ENCODE measurements at places on chromosomes 1 and 21.

DNA sequence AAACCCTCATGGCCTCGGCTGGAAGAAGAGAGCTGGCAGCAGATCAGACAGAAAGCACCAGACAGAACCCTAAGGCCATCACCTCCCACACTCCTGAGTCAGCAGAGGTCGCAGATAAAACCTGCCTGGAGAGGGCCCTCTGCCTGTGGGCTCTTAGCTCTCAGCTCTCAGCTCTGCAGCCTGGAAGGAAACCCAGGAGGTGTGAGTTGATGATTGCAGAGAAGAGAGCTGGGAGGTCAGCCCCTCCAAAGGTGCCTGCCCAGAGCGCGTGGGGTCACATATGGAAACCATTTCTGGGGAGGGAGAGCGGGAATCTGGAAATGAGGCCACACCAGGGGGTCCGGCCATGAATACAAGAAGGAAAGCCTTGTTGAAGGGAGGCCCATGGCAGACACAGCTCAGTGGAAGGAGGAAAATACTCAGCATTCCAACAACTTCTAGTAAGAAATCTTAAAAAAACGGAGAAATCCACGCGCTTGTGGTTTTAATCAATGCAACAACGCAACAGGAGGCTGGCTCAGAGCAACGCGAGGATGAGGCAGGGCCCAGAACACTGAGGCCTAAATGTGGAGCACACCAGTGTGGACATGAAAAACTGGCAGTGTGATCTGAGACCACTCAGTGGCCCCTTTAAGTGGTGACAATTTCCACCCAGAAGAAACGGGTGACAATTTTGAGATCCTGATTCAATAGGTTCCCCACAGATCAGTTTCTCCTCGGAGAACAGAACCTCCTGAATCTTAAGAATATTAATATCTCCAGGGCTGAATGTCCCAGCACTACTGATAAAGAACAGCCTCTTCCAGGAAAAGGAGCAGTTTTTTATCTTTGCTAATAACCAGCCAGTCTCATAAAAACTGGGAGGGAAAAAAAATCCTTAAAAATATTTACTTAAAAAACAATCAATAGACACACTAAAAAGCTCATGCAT is 45.7 kb downstream of the PSMG1 start:
- peak; percentile 59 for DNase-seq

GRCh38 chr1:152886758-152887409 is 8.8 kb downstream of the SMCP start:
- no peak for DNase-seq

- DNase-seq = peak; percentile 74
Observed at GRCh38 chr1:21594935-21595897, 73.9 kb downstream of the RAP1GAP start.

DNA sequence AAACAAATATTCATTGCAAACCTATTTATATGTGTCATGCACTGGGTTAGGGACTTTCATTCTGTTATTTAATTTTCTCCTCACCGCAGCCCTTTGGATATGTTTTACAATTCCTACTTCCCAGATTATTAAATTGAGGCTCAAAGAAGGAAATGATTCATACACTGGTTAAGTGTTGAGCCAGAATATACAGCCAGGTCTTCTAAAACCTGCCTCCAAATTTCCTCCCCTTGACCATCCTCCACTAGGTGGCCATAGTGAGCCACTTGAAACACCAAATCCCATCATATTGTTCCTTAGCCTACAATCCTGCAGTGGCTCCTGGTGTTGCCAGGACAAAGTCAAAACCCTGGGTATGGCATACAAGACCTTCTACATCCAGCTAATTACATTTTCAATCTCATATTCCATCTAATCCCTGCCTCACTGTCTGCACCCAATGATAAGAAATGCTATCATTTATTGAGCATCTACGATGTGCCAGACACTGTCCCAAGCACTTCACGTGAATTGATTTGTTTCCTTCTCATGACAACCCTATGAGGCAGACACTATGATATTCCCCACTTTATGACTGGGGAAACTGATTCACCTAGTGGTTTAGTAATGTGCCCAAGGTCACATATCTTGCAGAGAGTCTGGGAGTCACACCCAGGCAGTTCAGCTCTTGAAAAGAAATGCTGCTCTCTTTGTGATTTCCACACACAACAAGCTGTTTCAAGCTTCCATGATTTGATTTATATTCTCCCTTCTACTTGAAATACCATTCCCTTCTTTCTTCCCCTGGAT is 23.6 kb upstream of the KIRREL1 start:
- peak; percentile 59 for DNase-seq

- DNase-seq = no peak
Observed at GRCh38 chr1:109065137-109065536, 10.7 kb downstream of the TAF13 start.

DNA sequence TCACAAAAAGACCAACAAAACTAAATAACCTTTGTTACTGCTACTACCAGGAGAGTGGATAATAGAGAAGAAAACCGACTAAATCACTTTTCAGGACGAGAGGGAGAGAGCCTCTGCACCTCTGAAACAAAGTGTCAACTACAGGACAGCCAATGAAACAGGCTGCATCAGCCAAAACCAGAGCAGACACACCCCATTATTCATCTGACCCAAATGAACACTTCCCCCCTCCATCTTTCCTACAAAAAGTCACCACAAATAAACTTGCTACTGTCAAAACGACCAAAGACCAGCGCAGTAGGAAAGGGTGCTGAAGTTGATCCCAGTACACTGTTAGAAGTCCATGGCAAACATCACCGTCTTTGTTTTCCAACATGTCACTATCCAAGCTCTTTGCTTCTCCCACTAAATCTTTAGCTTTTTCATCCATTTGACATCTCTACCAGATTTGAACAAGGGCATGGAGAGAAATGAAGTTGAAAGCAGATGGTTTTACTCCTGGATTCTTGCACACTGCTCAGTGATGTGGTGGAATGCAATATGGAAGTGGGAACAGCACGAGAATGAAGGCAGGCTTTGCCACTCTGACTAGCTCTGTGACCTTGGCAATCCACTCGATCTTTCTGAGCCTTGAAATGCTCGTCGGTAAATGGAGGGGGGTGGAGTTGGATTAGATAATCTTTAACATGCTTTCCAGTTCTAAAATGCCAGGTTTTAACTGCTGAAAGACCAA is 20.5 kb downstream of the DSTYK start:
- DNase-seq = no peak

Measured in ecto neural progenitor cell (in vitro differentiated cells).